Activated T-helper 2 cell treated with anti-CD3 and anti-CD28 coated beads, Interferon-gamma antibody, Interleukin-2, Interleukin-4, amounts not matched to agents 10 μg/mL and 5 μg/mL and 100 μg/mL, durations not matched to agents 14 hours and 24 hours and 36 hours (primary cell): ENCODE measurements at places on chromosomes 13 and 19.

- H3K4me3 ChIP-seq = no peak overlapping the region
- H3K27ac ChIP-seq = no peak overlapping the region
- no peaks in the 10 kb centered on the region for H3K36me3 ChIP-seq
- peaks cover 50% of the 10 kb centered on the region for H3K27me3 ChIP-seq
These were observed 2.5 kb upstream of the TTC9B start for GRCh38 chr19:40220674-40221073.

- DNase-seq = no peak
- H3K36me3 ChIP-seq = no peaks in the 10 kb centered on the region
- H3K27ac ChIP-seq = no peak overlapping the region
These were observed 342.6 kb downstream of the MZT1 start for GRCh38 chr13:72384879-72385278.

- no peaks in the 10 kb centered on the region for H3K36me3 ChIP-seq
- no peaks in the 10 kb centered on the region for H3K4me1 ChIP-seq
- no peaks in the 10 kb centered on the region for H3K27me3 ChIP-seq
- H3K4me3 ChIP-seq = no peak overlapping the region
These were observed 247.7 kb downstream of the OLFM4 start for GRCh38 chr13:53276265-53276664.

DNA sequence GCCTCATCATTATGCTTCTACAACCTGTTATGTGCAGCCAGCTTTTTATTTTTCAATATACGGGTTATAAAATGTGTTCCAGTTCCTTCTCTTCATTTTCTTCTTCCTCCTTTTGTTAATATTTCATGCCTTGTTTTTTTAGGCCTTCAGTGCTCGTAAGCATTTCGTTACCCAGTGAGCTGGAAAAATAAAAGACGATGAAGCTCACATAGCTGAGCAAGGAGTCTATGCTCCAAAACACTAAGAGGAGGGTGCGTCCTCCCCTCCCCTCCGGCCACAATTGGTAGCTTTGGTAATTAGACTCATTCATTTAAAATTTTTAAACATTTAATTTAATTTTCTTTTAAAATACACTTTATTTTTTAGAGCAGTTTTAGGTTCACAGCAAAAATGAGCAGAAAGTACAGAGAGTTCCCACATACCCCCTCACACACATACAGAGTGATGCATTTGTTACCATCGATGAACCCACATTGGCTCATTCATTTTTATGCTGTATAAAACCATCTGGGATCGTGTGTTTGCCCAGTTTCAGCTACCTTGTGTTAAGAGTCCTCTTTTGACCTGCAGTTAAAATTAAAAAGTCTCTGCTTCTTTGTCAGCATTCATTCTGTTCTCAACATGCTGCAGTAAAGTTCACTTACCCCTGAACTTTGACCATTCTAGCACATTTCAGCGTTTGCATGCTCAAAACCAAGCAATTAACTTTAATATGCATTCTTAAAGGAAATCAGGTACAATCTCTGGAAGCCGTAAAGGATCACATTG, 223.9 kb downstream of the LACC1 start:
- DNase-seq = no peak
- H3K27me3 ChIP-seq = peaks cover 10% of the 10 kb centered on the region
- H3K36me3 ChIP-seq = no peaks in the 10 kb centered on the region

DNA sequence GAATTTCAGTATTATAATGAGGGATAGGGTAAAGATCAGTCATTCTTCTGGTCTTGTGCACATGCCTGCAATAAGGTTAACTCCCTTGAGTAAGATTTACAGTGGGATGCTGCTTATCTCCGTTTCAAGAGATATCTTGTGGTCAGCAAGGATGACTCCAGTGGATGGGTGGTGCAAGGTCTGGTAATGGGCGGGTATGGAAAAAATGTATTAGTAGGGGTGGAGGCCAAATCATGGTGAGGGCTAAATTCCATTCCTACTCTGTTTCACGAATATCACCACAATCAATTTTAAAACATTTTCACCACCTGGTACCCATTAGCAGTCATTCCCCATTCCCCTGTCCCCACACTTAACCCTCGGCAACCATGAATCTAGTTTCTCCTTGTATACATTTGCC, 40.6 kb downstream of the CCDC122 start:
- no peaks in the 10 kb centered on the region for H3K36me3 ChIP-seq
- no peak overlapping the region for H3K27ac ChIP-seq
- H3K4me1 ChIP-seq = no peaks in the 10 kb centered on the region
- no peaks in the 10 kb centered on the region for H3K27me3 ChIP-seq
- DNase-seq = no peak

DNA sequence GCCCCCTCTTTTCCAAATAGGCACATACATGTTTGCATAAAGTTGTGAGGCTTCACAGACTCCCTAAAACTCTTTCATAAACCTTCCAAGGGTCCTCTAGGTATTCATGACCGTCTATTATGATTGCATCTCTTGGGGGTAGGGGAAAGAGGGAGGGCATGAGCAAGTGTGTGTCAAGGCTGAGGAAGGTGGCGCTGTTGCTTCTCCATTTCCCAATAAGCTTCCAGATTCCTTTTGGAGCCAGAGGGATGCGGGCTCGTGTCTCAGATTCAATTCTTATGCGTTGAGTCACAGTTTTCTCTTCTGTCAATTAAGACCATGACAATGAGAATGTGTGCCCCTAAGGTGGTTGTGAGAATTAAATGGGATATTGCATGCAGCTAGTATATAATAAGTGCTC, 51.0 kb upstream of the CYP2A7 start:
- no peak overlapping the region for H3K27ac ChIP-seq
- no peaks in the 10 kb centered on the region for H3K36me3 ChIP-seq
- no peak for DNase-seq
- no peaks in the 10 kb centered on the region for H3K4me1 ChIP-seq
- H3K27me3 ChIP-seq = peaks cover 17% of the 10 kb centered on the region

- peak overlapping the region; percentile 96 for H3K27ac ChIP-seq
- peak overlapping the region; percentile 74 for H3K4me3 ChIP-seq
These were observed 142.2 kb downstream of the SIPA1L3 start for GRCh38 chr19:38049105-38049649.

GRCh38 chr19:45901432-45901911, 941 bp downstream of the MYPOP start:
- H3K27ac ChIP-seq = no peak overlapping the region
- H3K4me3 ChIP-seq = no peak overlapping the region
- no peak for DNase-seq
- H3K27me3 ChIP-seq = no peaks in the 10 kb centered on the region
- H3K4me1 ChIP-seq = peaks cover 8% of the 10 kb centered on the region

- no peaks in the 10 kb centered on the region for H3K36me3 ChIP-seq
- no peaks in the 10 kb centered on the region for H3K4me1 ChIP-seq
- no peak overlapping the region for H3K4me3 ChIP-seq
- DNase-seq = no peak
These were observed 7.4 kb upstream of the CYP4F3 start for GRCh38 chr19:15633082-15633835.

DNA sequence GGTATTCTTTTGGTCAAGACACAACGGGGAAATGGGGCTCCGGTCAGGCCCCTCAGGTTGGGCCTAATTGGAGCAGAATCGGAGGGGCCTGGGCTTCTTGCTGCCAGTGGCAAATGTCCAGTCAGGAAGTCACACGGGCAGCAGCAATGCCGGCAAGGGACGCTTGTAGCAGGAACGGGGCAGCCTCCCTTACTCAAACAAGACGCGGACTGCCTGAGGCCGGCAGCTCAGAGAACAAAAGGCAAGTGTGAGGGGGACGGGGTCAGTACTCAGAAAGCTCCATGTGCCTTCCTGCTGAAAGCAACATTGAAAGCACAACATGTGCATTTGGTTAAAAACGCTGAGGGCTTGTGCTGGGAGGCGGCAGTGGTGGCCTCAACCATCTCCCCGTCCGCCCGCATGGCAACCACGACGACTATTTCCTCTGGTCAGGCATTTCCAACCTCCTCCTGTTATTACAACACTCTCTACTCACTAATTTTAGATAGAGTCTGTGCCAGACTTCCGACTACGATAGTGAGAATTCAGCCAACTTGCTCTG, 20.5 kb upstream of the RASA3 start:
- peaks cover 58% of the 10 kb centered on the region for H3K4me1 ChIP-seq
- DNase-seq = no peak
- peaks cover 5% of the 10 kb centered on the region for H3K27me3 ChIP-seq

DNA sequence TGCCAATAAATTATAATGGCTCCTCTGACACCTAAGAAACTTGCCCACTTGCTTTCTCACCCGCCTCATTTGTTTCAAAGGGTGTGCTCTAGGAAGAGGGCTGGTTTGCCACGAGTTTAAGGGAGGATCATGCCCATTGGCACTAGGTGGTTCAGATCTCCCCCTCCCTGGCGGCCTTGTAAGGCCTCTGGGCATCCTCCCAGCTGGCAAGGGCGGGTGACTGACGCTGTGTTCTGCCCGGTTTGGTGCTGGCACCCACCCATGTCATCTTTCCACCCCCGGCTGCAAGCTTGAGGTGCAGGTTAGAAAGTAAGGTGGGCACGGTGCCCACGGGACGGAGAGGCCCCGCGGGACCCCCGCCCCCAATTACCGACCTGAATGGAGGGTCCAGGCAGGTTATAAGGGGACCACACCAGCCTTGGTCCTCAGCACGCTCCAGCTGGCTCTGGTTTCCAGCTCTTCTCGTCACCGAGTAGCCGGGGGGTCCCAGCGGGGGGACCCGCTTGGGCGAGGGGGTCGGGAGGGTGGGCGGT, 90.4 kb downstream of the PTPRS start:
- H3K27me3 ChIP-seq = no peaks in the 10 kb centered on the region
- peaks cover 1% of the 10 kb centered on the region for H3K36me3 ChIP-seq
- DNase-seq = no peak
- no peak overlapping the region for H3K4me3 ChIP-seq
- H3K4me1 ChIP-seq = peaks cover 2% of the 10 kb centered on the region

- H3K27ac ChIP-seq = no peak overlapping the region
- no peak for DNase-seq
- H3K27me3 ChIP-seq = no peaks in the 10 kb centered on the region
- H3K4me1 ChIP-seq = peaks cover 4% of the 10 kb centered on the region
- peaks cover 6% of the 10 kb centered on the region for H3K36me3 ChIP-seq
- no peak overlapping the region for H3K4me3 ChIP-seq
These were observed 41.8 kb downstream of the BICRA start for GRCh38 chr19:47650700-47651099.

DNA sequence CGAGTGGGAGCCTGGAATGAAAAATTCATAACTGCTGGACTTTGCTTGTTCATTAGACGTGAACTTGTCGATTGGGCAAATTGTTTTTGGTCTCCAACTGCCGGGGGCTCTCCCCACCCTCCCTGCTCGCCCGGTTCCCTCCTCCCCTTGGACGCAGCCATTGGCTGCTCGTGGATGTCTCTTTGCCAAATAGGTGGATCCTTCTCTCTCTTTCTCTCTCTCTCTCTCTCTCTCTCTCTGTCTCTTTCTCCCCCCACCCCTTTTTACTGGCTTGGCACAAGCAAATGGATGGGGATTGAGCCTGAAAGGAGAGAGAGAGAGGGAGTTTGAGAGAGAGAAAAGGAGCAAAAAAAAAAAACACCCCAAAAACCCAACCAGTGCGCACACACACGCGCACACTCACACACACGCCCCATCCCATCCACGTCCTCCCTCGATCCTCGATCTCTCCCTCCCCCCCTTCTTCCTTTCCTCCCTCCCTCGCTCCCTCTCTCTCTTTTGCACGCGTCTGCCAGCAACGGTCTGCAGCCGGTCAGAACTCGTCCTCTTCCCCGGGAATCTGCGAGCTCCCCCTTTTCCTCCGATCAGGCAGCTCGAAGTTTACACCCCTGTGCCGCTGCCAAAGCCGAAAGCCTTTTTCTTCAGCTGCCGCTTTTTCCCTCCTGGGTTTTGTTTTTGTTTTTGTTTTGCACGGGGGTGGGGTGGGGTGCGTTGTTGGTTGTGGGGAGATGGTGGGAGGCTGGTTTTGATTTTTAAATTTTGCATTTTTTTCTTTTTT, 27.8 kb downstream of the NFIX start:
- peak overlapping the region; percentile 54 for H3K4me3 ChIP-seq
- no peak for DNase-seq
- H3K36me3 ChIP-seq = no peaks in the 10 kb centered on the region
- peaks cover 13% of the 10 kb centered on the region for H3K4me1 ChIP-seq
- H3K27me3 ChIP-seq = peaks cover 56% of the 10 kb centered on the region

DNA sequence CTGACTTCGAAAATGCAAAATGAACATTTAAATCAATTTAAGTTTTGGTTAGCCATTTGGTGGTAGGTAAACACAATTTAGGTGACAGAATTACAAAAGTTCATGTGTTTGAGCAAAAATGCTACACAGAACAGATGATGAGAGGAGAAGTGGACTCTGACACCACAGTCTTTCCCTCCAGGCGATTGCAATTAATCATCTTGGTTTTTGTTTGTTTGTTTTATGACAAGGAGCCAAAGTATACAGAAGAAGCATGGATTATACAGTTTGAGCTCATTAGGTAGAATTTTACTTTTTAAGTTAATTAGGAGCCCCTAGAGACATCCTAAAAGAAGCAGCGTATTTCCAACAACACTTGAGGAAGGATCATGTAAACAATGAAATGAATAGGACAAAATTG, 49.3 kb upstream of the FREM2 start:
- no peak overlapping the region for H3K4me3 ChIP-seq
- no peak for DNase-seq
- H3K27me3 ChIP-seq = no peaks in the 10 kb centered on the region
- H3K27ac ChIP-seq = no peak overlapping the region

GRCh38 chr13:114146173-114146572, 13.8 kb upstream of the RASA3 start:
- H3K27ac ChIP-seq = no peak overlapping the region
- H3K27me3 ChIP-seq = peaks cover 6% of the 10 kb centered on the region
- peaks cover 60% of the 10 kb centered on the region for H3K4me1 ChIP-seq
- no peaks in the 10 kb centered on the region for H3K36me3 ChIP-seq
- H3K4me3 ChIP-seq = no peak overlapping the region

DNA sequence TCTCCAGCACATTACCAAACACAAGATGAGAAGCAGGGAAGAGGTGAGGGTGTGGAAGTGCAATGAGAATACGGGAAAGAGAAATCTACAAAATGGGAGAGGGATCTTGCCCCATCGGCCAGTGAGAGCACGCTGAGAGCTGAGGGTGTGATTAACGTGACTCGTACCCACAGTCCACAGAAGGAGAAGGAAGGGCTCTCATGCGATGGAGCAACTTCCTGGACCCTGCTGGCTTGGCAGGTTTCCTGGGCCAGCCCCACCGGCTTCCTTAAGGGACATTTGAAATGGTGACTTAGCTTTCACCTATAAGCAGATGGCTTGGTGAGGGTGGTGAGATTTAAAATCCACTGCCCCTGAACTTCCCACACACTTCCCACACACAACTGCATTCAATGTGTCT, 740.1 kb downstream of the UQCRFS1 start:
- no peaks in the 10 kb centered on the region for H3K27me3 ChIP-seq
- no peak overlapping the region for H3K4me3 ChIP-seq
- DNase-seq = no peak
- peaks cover 6% of the 10 kb centered on the region for H3K4me1 ChIP-seq
- H3K36me3 ChIP-seq = no peaks in the 10 kb centered on the region

- no peak overlapping the region for H3K27ac ChIP-seq
- H3K4me3 ChIP-seq = no peak overlapping the region
- no peak for DNase-seq
- H3K4me1 ChIP-seq = no peaks in the 10 kb centered on the region
- no peaks in the 10 kb centered on the region for H3K27me3 ChIP-seq
These were observed 722.1 kb downstream of the DACH1 start for GRCh38 chr13:71144883-71145282.

- peak overlapping the region; percentile 78 for H3K4me3 ChIP-seq
- H3K36me3 ChIP-seq = peaks cover 66% of the 10 kb centered on the region
- peak; percentile 63 for DNase-seq
- peaks cover 45% of the 10 kb centered on the region for H3K4me1 ChIP-seq
- H3K27me3 ChIP-seq = no peaks in the 10 kb centered on the region
- H3K27ac ChIP-seq = peak overlapping the region; percentile 84
These were observed 692 bp upstream of the ZNF580 start for GRCh38 chr19:55640043-55640576.

- no peak overlapping the region for H3K27ac ChIP-seq
- no peak overlapping the region for H3K4me3 ChIP-seq
- H3K27me3 ChIP-seq = peaks cover 14% of the 10 kb centered on the region
- H3K36me3 ChIP-seq = peaks cover 9% of the 10 kb centered on the region
These were observed 5.3 kb upstream of the CCNP start for GRCh38 chr19:40231544-40232424.
